ENCODE measurements at places on chromosomes 1 and 21.

- DNase-seq = no peak
These were observed 20.2 kb upstream of the SLFNL1 start for GRCh38 chr1:41041614-41042270.

GRCh38 chr1:219574484-219575087, 38.3 kb downstream of the ZC3H11B start:
- DNase-seq = no peak

DNA sequence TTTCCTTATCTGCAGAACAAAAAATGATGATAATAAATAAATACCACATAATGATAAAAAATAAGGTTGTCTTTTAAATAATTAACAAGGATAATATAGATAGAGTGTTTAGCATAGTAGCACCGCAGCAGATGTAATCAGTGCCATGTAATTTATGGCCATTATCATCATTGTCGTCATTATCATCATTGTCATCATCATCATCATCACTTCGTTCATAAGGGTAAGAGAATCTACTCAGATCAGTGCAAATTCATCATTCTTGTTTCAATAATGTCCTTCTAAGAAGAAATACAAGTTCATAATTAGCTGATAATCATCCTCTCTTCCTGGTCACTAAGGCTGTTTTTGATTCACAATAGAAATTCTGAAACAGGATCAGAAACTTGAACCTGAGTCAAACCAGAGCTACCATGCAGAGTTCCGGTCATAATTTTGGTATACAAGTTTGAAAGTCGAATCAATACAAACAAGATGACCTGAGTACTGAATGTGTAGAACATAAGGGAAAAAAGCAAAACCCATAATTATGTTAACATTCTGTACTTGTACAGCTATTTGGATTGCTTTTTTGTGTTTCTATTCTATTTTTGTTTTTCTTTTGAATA, 172.0 kb downstream of the LRRC40 start:
- DNase-seq = no peak

- DNase-seq = no peak
These were observed 129.0 kb downstream of the LYPLAL1 start for GRCh38 chr1:219302697-219303096.

DNA sequence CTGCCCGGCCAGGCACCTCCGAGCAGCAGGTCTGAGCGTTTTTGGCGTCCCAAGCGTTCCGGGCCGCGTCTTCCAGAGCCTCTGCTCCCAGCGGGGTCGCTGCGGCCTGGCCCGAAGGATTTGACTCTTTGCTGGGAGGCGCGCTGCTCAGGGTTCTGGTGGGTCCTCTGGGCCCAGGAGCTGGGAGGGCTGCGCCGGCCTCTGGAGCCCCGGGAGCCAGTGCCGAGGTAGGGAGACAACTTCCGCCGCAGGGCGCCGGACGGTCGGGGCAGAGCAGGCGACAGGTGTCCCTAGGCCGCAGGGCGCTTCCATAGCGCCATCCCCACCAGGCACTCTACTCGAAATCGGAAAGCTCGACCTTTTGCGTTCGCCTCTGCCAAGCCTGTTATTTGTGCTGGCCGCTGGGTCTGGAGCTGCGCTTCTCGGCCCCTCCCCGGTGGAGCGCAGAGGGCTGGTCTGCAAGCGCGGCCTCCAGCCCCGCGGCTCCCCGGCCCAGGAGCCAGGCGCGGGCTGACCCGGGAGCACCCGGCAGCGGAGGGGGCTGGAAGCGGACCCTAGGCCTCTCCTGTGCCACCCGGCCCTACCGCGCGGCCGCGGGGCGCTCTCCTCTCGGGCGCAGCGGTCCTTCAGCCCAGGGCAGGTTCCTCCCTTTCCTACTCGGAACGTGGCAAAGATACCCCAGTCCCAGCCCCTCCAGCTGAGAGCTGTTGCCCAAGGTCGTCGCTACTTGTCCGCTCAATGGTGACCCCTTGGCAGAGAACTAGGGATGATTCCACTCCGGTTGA, 2.2 kb downstream of the SIM2 start:
- DNase-seq = no peak

- DNase-seq = no peak
These were observed 90.8 kb downstream of the PLXNA2 start for GRCh38 chr1:208153386-208153785.

GRCh38 chr1:172906778-172907592, 143.8 kb downstream of the TNFSF18 start:
- no peak for DNase-seq

- DNase-seq = no peak
These were observed 1.7 kb downstream of the AGMAT start for GRCh38 chr1:15583016-15583706.

DNA sequence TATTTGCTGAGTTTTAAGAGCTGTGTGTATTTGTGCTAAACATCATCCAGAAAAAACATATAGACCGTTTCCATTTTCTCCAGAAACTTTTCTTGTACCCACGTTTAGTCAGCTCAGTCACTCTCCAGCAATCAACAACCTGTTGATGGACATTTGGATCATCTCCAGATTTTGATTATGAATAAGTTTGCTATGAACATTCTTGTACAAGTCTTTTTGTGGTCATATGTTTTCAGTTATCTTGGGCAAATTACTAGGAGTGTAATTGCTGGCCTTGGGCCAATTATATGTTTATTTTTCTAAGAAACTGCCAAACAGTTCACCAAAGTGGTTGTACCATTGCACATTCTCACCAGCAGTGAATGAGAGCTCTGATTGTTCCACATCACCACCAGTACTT, 221.8 kb downstream of the CENPF start:
- DNase-seq = no peak

- no peak for DNase-seq
These were observed 148.6 kb upstream of the WNT4 start for GRCh38 chr1:22291494-22291893.

GRCh38 chr1:166865926-166866325, 10.1 kb downstream of the TADA1 start:
- no peak for DNase-seq

DNA sequence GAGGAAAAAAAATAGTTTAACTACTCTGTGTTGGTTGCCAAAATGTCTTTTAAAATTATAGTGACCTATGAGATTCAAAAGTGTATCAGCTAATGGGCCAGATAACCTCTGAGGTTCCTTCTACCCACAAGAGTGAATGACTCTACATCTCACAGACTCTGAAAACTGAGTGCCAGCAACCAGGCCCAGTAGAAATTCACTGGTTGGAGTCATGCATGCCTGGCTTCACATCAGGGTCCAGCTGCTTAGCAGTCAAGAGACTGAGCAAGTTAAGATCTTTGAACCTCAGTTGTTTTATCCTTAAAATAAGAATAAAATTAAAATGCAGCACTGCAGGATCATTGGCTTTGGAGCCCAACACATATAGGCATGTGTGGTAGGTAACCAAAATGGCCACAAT, 342.6 kb upstream of the NFIA start:
- no peak for DNase-seq

DNA sequence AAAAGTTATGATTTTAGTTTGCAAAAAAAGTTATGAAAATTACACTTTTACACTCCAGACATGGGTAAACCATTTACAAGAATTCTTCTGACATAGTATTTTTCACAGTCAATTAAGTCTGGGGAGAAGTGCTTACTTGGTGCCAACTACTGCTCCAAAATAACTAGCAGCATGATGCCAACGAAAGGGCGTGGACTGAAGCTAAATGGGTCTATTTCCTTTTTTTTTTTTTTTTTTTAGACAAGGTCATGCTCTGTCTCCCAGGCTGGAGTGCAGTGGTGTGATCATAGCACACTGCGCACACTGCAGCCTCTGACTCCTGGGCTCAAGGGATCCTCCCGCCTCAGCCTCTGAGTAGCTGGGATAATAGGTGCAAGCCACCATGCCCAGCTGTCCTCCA, 43.2 kb downstream of the FMO4 start:
- no peak for DNase-seq

GRCh38 chr1:85938829-85939228, 217.7 kb downstream of the COL24A1 start:
- DNase-seq = no peak

GRCh38 chr1:148357037-148357436, 126.1 kb downstream of the PPIAL4G start:
- DNase-seq = no peak

DNA sequence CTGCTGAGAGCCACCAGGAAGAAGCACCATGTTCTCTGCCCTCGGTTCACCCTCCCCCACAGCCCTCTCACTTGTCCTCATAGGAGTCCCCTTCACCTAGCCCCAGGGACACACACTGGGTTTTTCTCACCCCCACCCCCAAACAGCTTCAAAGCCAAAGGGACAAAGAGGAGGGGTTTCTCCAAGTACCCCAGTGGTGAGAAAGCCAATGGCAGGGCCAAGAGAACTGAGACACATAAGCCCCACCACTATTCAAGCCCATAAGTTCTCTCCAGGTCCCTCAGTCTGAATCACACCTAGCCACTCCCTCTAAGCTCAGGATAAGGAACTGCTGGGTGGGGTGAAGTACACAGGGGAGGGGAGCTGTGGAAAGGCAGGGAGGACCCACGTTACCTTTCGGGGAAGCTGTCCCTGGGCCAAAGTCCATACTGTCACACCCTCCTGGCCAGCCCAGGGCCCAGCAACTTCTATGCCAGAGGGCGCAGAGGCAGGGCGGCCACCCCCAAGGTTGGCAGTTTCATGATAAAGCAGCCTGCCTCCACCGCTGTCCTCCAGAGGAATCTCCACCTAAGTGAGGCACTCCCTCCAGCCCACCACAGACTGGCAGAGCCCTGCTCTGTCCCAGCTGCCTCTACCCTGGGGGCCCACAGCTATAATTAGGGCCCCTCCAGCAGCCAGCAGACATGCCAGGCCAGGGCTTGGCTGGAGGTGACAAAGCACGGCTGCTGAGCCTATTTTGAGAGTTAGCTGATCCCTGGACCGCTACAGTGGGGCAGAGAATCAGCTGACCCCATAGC, 39.0 kb upstream of the PPP1R15B start:
- no peak for DNase-seq

DNA sequence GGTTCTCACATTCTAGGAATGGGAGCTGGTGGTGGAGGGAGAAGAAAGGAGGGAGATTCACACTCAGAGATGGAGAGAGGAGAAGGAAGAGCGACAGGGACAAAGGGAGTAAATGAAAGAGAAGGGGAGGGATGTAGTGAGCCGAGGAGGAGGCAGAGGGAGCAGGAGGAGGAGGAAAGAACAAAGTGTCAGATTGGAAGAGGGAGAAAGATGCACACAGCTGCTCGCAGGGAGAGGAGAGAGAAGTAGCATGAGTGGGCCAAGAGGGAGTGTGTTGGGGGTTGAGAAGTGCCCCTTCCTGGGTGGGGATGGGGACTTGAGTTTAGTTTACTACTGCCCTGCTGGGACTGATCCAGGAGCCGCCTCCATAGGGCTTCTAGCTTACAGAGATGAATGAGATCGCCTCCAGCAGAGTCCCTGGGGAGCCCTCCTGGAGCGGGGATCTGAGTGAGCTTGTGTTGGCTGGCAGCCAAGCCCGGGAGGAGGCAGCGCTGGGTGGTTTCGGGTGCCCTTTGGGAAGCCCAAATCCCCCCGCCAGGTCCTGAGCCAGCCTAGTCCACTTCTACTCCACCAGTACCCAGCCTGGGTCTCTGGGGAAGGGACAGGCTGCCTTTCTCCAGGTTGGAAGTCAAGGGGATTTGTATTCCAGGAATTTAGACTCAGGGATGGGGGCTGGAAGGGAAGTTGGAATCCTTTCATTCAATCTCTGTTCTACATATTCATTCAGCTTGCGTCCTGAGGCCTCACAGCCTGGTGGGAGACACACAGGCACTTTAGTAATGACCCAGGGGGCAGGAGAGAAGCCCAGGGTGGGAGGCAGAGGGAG, 20.9 kb downstream of the PTPRU start:
- no peak for DNase-seq

DNA sequence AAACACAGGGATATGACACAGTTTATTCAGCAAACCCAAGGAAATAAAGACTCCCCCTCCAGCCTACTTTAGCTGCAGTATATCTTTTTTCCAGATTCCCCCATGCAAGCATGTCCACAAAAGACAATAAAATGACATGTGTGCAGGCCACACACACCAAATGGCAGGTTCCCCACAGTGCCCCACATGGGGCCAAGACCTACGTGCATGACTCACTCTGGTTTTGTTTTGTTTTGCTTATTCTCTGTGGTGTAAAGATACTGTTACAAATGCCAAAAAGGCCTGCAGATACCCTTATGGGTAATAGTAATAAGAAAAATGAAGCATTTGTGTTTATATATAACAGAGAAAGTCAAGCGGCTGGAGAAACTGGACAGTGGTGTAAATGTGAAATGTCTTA, 71.6 kb downstream of the RD3 start:
- no peak for DNase-seq

GRCh38 chr1:12206792-12207424, 22.9 kb upstream of the VPS13D start:
- DNase-seq = no peak

GRCh38 chr1:198641501-198641900, 2.7 kb downstream of the PTPRC start:
- no peak for DNase-seq

DNA sequence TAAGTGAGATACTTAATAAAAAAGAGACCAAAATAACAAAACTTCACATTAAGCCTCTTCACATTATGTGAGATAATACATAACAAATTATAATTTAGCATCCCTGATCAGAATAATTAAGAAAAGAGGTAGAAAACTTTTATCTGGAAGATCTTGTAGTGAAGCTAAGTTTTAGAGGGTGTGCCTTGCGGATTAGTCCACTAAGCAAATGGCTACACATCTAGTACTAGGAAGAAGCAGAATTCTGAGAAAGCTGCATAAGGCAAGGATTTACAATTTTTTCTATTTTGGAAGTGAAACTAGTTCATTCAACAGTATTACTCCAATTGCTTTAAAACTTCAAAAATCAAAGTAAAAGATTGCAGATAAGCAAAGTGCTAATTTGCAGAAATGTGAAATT, 3.5 kb downstream of the YOD1 start:
- DNase-seq = no peak

DNA sequence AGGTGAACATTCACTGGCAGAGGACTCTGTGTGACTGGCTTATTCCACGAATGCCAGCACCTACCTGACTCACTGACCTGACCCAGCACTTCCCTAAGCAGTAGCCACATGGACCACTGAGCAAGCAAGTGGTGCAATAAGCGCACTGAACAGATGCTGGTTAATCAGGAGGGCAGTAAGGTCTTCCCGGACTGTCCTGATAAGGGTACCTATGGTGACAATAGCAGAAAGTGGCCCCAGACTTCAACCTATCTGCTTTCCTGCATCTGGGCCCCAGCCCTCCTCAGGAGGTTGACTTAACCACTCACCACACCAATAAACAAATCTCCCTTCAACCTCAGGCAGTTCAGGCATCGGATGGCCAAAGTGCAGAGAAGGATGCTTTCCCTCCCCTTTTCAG, 65.7 kb downstream of the SETD4 start:
- DNase-seq = no peak

DNA sequence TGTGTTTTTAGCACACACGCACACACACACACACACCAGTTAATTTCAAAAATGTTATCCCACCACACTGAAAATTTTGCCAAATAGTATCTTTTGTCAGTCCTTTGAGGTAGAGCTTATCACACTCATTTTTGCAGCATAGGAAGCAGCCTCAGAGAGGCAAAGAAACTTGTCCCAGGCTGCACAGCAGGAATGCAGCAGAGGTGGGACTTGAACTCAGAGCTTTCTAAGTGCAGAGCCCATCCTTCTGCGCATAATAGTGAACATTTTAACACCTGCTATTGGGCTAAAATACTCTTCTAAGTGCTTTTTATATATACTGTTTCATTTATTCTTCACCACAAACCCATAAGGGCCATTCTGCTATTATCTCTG, 15.0 kb downstream of the FHAD1 start:
- DNase-seq = no peak
